ENCODE measurements at places on chromosomes 13 and 19.

GRCh38 chr19:13784731-13785452 lies 10.4 kb upstream of the ZSWIM4 start:
- peak; percentile 66 for DNase-seq

GRCh38 chr13:33917190-33917589 lies 99.2 kb downstream of the RFC3 start:
- DNase-seq = no peak

- no peak for DNase-seq
These were observed 11.5 kb upstream of the ACOD1 start for GRCh38 chr13:76936763-76937162.

- no peak for DNase-seq
These were observed 4.3 kb upstream of the POSTN start for GRCh38 chr13:37602733-37603381.

GRCh38 chr19:38900743-38901190 lies 998 bp downstream of the NFKBIB start:
- DNase-seq = no peak

Measured in CD4-positive, alpha-beta T cell treated with Interleukin-4 for 4 hours (primary cell).